ENCODE measurements at places on chromosomes 7 and 10.

DNA sequence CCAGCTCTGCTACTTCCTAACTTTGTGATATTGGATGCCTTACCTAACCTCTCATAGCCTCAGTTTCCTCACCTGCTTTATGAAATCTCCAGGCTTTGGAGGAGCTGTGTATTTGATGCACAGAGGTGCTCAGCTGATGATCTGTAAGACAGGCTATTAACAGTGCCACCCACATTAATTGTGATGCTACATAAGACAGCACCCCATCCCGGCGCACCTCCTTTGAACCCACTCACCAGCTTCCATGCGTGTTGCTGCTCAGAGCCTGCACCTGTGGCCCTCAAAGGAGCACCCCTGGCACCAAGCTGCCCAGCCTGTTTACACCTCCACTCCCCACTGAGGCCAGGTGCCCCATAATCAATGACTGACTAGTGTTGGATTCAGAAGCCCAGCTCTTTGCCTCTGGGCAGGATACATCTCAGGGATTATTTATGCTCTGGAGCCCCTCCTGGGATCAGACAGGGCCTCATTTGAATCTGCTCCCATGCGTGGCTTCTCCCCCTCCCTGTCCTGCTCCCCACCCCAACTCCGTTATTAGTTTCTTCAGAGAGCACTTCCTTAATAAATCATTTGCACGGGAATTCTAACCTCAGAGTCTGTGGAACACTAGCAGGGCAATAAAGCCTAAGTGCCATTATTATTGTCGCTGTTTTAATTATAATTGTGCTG, 87.7 kb downstream of the GFRA1 start:
- no peak for DNase-seq

GRCh38 chr10:132784866-132785722, 853 bp downstream of the NKX6-2 start:
- DNase-seq = no peak

GRCh38 chr7:19178595-19178994, 33.4 kb upstream of the FERD3L start:
- no peak for DNase-seq

DNA sequence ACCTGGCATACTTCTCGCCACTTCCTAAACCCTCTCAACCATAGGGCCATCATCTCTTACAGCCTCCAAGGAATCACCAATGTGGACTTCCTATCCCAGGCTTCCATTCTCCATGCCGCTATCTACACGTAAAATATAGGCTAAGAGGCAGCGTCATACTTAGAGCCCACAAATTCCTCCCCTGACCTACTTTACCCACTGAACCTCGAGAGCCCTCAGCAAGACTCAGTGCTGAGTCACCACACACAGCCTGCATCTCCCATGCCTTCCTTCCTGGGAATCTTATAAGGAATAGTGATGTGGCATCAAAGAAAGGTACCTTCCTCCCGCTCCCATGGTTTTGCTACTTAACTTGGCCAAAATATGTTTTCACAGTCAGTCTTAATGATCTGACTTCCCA, 435.6 kb upstream of the NFE2L3 start:
- DNase-seq = no peak

DNA sequence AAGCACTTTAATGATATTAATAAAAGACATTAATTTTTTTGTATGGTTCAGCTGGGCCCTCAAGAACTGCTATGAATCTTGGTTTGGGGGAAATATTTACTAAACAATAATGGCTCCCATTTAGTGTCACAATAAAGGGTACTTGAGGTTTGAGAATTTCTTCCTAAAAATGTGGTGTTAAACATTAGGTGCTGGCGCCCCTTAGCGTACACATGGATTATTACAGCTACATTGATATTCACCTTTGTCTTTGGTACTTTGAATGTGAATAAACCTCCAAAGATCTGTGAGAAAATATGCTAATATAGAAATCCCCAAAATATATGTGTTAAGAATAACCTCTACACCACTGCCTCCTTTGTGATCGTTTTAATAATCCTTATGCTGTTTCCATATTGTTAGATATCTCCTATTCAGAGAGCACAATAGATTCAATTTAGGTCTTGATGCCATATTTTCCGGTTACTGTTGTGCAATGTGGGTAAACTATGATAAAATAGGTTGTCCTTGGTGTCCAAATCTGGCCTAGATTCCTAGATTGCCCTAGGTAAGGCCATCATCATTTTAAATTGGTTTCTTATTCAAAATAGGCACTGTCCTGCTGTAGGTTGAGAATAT, 161.8 kb upstream of the CACNA2D1 start:
- peak; percentile 28 for DNase-seq

- DNase-seq = no peak
These were observed 203.5 kb downstream of the HIBADH start for GRCh38 chr7:27459021-27459730.

All from NCI-H187 treated with DMSO at 0.1 percent for 48 hours (cell line).